ENCODE measurements at places on chromosomes 7 and 10.

DNA sequence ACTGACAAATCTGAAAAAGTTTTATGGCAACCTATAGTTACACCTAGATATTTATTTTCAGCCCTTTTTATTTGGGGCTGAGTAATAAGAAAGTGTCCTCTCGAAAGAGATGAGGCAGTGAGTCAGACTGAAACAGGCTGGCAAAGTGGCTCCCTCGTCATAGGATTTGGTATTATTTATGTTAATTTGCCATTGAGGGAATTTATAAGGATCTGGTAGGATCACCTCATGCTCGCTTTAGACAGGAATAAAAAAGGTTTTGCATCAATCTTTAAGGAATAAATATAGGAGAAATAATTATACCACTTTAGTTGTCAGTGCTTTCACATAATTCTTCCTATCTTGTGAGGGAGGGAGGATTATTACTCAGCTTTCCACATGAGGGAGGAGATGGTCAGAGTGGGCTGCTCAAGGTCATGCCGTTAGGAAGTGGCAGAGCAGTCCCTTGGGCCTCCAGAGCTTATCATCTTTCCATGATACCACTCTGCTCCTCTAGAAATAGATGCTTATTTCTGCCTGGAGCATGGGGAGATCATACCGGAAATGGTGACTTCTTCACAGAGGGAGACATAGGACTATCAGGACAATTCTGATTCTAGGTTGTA is 356.8 kb downstream of the GPR158 start:
- no peak for DNase-seq

DNA sequence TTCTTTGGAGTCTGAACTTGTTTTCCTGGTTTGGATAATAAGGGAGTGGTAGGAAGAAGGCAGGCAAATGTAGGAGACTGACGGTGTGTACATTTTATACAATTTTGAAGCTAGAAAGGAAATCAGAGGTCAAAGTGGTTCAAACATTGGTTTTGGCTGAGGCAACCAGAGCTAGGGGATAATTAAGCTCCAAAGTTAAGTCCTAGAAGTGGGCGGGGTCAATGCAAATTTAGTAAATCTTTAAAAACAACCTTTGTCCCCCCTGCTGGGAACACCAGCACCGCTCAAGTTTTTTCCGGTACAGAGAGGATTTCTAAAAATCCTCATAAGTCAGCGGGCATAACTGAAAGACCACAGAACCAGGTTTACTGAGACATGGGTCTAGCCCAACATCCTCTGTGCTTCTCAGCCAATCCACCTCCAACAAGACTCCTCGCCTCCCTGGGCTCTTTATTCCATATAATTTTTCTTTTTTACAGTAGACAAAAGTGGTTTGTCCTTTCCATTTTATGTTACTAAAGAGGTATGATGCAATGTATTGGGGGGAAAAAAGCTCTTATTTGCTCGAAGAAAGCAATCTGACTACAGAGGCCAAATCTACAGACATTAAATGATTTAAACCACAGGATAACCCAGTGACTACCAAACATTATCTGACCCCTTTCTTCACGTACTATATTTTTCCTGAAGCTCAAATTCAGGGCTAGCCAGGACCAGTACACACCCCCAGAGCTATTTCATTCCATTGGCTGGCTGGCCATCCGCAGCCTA is 1.6 kb downstream of the GLUD1 start:
- DNase-seq: no peak

- DNase-seq: no peak
These were observed 63.7 kb upstream of the ZPBP start for GRCh38 chr7:50156706-50157105.

- no peak for DNase-seq
These were observed 376 bp downstream of the GNA12 start for GRCh38 chr7:2843711-2844152.

DNA sequence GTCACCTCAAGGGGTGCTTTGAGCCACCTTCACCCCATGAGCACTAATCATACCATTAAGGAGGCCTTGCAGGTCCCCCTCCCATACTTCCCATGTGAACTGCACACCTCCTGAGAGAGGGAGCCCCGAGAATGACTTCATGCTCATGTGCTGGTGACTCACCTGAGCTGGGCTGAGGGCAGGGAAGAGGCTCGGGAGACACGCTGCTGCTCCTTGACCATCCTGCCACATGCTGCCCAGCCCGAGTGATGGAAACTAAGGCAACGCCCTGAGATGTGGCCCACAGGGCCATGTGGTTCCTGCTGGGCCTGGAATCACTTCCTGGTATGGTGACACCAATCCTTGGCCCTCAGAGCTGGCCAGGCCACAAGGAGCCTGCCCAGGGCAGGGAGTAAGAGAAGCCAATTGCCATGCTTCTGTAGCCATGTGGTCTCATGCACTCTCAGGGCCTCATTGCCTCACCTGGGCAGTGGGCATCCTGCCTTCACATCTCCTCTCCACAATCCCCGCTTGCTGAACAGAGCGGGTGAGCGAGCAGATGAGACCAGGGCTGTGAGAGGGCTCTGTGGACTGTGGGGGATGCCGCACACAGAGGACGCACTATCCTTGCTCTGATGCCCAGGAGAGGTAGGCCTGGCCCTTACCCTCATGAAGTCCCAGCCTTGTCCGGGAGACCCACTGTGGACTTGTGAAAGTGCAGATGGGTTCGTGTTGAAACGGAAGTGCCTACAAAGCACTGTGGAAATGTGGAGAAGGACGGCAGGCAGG is 18.3 kb upstream of the PPIF start:
- DNase-seq: no peak

GRCh38 chr10:4514445-4515108 is 311.4 kb upstream of the AKR1E2 start:
- no peak for DNase-seq

GRCh38 chr7:75039166-75039565 is 34.4 kb downstream of the RCC1L start:
- DNase-seq: peak; percentile 12

DNA sequence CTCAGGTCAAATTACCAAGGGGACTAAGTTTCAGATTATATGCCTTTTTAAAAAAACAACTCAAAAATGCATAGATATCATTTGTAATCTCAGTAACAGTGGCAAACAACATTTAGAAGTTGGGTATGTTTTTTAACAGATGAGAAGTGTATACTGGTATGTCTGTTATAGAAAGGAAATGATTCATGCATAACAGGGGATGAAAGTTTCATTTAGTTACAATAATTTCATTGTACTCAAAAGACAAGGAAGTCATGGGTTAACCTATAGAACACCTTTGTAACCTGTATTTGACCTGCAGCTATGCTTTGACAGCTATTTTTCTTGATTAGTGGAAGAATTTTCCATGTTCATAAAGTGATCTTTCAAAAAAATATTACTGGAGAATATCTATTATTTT is 35.4 kb upstream of the FAM133B start:
- DNase-seq: no peak

DNA sequence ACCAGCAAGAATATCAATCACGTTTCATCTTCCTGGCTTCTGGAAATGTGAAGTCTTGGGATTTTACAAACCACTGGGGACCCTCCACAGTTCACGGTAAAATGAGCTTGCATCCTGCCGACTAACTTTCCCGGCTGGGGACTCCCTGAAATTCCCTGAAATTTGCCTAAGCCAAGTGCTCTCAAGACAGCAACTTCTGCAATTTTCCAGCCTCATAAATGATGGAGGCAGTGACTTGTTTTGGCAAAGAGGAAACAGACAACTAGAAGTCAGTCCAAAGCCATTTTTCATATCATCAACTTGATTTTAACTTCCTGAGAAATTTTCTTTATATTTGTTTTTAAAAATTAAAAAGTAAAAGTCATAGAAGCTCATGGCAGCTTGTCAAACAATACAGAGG is 212.3 kb downstream of the FANK1 start:
- no peak for DNase-seq
